ENCODE measurements at places on chromosomes 13 and 19. TPM values are rescaled to one million over a fixed set of nuclear protein-coding genes. Genes with fewer than 3 reads are reported as not detected.

Gene GPR42
- not detected for total RNA-seq

Gene ISYNA1
- 79.8 TPM for total RNA-seq

Gene MZF1
- total RNA-seq, result 26.3 TPM

Gene LYPD5
- 4.7 TPM for total RNA-seq

Gene NOVA2
- total RNA-seq, result 28.2 TPM
